Right kidney (tissue), 9 donors: ENCODE measurements at places on chromosomes 12 and 14.
A peak's percentile ranks its signal among the peaks of the same experiment; 100 is the strongest.

DNA sequence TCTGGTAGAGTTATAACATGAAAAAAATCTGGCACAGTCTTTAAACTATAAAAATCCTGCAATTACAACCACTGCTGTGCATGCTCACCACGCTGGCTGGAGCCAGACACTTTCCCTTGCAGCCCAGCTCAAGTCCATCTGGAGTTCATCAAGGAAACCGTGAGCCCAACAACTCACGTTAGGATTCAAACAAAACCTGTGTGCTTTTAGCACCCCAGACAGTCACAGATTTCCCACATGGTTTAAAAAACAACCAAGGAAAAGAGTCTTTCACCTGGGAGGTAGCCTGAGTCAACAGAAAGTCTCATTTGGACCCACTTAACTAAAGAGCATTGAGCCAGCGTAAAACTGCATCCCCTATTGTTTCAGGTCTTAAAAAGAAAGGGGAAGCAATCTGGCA is 4.7 kb downstream of the LRIG3 start:
- DNase-seq: peak; percentile 66

GRCh38 chr14:51331486-51332367 is 91.7 kb downstream of the TMX1 start:
- DNase-seq: no peak

DNA sequence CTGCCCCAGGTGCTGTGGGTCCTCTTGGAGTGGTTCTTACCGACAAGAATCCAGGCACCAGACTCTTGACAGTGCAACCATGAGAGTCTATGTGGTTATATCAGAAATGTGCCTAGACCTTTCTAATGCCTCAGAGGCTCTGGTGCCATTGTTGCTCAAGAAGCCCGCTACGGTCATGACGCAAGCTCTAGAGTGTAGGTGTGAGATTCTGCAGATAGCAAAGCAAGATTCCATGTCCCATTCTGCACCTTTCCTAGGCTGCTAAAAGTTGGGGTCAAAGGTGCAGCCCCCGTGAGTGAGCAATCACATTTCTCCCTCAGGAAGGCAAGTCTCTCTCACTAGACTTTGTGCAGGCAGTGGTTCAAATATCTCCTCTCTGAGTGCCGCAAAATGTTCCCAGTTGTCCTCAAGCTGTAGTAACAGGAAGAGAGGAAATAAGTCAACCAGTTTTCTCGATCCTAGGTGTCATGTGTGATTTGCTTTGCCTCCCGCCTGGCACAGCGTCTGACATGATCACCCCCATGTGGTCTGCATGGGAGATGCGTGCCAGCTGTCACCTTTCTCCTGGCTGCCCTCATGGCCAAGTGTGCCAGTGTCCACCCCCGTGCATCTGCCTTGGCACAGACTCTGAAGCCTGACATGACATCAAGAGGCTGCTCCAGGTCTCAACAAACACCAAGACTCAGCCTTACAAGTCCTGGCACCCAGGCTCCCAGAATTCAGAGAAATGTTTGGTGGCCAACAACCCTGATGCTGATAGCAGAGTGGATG is 122.5 kb upstream of the COCH start:
- no peak for DNase-seq

DNA sequence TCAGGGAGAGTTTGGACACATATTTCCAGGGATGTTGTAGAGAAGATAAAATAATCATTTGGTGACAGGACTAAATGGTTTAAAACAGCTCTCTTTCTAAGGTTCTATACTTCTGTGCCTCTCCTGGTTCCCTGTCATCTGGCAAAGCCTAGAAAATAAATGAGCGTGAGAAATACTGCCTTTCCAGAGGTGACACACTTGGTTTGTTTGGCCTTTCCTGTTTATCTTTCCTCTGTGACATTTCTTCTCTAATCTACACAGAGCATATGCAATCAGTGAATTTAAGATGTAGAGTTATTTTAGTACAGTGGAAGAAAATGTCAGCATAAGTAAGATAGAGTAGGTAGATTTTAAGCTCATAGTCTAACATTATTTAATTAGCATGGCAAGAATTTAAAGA is 22.0 kb upstream of the SSTR1 start:
- DNase-seq: no peak

GRCh38 chr12:31877884-31878283 is 81.3 kb upstream of the RESF1 start:
- DNase-seq: no peak

- no peak for DNase-seq
These were observed 449.7 kb downstream of the BTG1 start for GRCh38 chr12:91695964-91696363.

GRCh38 chr12:45688183-45688582 is 41.3 kb upstream of the ARID2 start:
- no peak for DNase-seq

DNA sequence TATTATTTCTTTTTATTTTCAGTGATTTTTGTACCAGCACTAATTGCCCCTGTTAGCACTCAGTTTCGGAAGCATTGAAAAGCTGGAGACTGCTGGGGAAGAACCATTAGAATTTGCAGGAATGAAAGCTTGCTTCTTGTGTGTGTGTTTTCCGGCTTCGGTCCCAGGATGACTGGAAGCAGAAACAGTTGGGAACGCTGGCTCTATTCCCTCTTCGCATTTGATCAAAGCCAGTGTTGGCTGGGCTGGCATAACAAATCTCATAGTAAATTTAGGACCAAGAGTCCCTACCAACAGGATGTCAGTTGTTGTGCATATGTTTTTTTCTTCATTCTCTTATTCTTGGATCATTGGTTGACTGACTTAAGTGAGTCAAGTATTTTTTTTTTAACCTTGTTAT is 53.6 kb upstream of the TRAF3 start:
- no peak for DNase-seq

- DNase-seq: no peak
These were observed 38.2 kb upstream of the FBLN5 start for GRCh38 chr14:91985521-91986255.

DNA sequence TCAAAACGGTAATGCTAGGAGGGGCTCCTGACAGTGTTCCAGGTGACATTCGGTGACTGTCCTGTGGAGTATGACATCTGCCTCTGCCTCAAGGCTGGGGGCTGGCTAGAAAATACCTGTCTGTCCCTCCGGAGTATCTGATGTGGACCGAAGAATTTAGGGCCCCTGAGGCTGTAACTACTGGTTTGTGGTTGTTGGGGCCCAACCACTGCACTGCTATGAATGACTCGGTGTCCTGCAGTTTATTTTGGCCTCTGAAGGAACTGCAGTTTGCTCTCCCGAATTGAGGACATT is 198.9 kb upstream of the CAND1 start:
- peak; percentile 8 for DNase-seq

DNA sequence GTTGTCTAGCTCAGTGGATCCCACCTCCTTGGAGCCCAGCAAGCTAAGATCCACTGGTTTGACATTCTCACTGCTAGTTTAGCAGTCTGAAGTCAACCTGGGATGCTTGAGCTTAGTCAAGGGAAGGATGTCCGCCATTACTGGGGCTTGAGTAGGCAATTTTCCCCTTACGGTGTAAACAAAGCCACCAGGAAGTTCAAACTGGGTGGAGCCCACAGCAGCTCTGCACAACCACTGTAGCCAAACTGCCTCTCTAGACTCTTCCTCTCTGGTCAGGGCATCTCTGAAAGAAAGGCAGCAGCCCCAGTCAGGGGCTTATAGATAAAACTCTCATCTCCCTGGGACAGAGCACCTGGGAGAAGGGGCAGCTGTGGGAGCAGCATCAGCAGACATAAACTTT is 16.7 kb upstream of the TAS2R43 start:
- DNase-seq: no peak

DNA sequence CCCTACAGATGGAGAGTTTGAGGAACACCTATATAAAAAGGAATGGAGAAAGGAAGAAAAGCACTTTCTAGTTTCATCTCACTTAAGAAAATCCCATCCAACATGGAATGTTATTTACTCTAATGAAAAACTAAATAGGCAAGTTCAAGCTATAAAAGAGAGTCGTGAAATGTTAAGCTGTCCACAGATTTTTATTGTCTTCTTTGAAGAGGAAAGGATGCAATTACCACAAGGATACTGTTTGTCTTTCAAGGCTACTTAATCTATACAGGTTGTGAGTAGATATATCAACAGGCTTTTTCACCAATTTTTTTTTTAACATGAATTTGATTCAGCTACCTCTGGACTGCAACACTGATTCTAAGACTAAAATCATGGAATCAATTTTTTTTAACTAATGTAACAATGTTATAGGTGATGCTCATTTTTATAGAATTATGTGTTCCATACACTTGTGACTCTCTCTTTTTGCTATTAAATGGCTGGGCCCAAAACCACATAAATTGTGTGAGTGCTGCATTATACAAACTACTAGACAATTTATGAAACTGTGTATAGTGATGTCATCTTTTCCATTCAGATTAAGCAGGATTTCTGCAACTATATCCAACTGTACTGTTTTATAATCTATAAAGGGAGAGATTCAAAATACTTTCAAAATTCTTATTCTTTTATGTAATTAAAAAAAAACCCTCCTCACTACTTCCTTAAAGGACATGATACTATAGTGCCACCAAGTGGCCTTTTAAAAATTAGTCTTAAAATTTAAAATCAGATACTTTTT is 26.8 kb upstream of the BMAL2 start:
- no peak for DNase-seq

GRCh38 chr14:43359317-43359716 is 1147.8 kb downstream of the FSCB start:
- DNase-seq: no peak

DNA sequence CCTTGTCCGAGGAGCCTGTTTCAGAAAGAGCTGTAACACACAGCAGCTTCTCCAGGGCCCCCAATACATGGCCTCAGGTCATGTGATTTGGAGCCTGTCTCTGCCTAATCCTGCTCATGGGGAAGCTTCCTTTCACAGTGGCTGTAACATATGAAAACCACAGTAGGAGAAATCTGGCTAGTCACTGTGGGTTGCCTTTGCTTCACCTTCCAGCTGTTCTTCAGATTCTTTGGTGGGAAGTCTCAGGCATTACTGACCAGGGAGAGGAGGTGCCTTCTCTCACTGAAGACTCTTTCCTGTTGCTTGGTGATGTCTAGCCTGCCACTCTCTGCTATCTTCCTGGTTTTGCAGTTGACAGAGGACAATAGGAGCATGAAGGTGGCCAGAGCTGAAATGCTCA is 350.6 kb downstream of the DPF3 start:
- no peak for DNase-seq

GRCh38 chr12:106051853-106052531 is 86.8 kb downstream of the NUAK1 start:
- no peak for DNase-seq
